ENCODE measurements at places on chromosomes 16 and 17.

- DNase-seq, result no peak
Observed at GRCh38 chr17:45170931-45171337, 9.3 kb downstream of the HEXIM2 start.

DNA sequence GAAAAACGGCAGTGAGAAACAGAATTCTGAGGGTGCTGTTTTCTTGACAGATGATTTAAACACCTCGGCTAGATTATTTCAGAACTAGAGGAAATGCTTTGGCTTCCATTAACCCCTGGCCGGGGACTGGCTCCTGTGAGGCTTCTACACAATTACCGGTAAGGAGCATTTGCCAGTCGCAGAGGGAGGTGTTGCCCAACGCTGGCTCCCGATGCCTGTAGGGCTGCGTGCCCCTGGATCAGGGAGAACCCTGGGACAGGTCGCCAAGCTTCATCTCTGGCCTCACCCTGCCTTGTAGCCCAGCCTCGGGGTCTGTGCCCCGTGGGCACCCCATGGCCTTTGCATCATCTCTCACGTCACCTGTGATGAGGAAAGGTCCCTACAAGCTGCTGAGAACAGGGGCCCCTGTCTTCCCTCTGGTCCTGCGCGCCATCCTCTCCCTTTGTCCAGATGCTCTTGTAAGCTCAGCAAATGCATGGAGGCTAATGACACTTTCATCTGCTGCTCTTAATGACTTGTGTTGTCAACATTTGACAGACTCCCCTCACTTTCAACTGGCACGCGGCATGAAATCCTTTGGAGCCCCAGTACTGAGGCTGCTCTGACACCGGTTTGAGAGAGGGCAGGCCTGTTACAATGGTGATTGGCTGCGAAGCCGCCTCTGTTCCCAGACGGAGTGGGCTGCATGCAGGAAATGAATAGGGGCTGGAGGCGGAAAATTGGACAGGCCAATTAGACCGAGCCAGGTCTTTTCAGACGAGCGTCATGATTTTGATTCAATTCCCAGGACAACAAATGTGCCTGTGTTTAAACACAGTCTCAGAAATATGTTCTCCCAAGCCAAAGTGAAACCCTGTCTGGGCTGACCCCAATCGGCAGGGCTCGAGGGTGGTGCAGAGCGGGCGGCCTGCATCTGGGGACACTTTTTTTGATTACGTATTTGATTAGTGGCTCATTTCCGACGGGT is 85.5 kb upstream of the DOC2B start:
- no peak for DNase-seq

DNA sequence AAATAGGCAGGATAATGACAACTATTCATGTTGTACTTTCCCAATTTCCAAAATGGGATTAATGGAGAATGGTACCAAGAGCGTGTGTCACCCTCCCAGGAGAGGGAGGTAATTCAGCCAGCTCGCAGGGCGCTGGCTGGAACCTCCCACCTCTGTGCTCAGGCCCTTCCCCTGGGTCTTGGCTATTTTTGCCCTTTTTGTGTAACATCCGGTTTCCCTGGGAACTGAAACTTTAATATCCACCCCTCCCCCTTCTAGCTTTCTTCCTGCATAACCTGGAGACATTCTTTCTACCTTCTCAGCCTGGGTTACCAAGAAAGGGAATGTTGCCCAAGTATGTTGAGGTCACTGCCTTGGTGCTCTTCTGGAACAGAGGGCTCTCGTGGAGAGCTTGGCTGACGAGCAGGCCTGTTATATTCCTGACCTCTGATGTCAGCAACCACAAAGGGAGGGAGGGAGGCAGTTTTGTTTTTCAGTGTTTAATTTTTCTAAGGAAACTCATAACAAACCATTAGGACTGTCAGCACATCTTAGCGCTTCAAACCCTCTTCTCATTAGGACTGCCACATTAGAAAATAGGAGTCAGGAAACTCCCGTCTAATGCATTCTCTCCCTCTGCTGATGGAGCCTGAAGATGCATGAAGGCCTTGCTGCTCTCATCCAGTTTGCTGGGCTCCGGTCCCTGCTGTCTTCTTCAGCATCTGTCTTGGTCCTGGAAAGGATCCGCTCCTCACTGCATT is 25.6 kb downstream of the ITGB3 start:
- peak; percentile 100 for DNase-seq

DNA sequence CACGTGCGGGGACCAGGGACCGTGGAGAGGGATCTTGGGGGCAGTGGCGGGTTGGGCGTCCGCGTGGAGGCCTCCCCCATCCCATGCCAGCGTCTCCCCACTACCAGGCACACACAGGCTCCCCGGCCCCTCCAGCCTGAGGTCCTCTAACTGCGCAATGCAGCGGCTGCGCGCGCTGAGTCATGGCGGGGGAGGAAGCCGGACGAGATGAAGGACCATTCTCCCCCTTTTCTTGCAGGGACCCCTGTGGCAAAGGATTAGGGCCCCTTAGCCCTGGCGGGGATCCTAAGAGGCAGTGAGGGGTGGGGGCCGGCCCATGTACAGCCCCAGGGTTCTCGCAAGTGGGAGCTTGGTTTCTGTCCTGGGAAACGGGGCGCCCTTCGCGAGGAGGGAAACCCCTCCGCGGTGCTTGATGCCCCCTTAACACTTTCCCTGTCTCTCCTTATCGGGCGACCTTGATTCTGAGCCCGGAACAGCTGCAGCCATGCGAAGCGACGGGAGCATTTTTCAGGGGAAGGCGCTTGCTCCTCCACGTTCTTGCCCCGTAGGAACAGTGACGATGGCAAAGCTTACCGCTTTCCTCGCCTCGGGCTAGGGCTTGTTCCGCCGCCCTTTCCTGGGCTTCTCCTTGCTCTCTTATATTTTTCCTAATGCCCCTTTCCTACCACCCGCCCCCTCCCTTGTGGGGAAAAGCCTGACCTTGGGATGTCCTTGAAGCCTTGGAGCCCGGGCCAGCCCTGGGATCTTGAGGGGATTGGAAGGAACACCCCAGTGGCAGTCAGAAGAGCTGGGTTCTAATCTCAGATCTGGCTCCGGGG is 592 bp downstream of the ALDOA start:
- no peak for DNase-seq

GRCh38 chr17:31857920-31858641 is 963 bp downstream of the COPRS start:
- no peak for DNase-seq

DNA sequence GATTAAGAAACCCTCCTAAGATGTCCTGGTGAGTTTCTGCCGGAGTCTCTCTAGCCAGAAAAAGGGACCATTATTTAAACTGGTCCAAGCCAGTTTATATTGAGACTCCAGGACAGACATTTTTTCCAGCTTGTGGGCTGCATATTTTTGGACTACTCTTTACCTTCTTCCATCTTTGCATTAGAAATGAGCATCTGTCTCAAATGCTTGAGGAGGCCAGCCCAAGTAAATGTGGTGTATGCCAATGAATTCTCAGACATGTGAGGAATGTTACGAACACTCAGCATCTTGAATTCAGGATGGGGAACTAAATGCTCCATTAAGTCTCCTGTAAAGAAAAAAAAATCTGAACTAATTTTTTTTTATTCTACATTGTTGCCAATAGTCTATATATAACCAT is 18.4 kb downstream of the TUBD1 start:
- DNase-seq, result no peak

DNA sequence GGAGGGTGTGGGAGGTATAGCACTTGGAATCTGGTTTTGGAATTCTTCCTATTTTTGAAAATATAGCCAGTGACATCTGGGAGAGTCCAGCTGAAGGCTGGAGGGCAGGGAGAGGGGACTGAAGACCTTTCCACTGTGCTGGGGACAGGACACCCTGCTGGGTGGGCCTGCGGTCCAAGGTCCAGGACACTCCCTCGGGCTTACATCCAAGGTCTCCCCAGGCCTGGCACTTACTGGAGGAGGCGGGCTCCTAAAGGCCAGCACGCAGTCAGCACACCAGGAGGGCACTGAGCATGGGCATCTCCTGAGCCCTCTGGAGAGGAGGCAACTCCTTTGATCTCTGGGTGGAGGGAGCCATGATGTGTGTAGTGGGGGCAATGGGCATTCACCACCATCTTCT is 35.5 kb upstream of the ETV4 start:
- DNase-seq, result no peak

- no peak for DNase-seq
Observed at GRCh38 chr16:30136971-30137605, 14.1 kb upstream of the MAPK3 start.

Data from kidney glomerular epithelial cell (primary cell).